Head of caudate nucleus (tissue), 42 donors: ENCODE measurements at places on chromosomes 4 and X.

GRCh38 chr4:65521666-65522065 is 148.6 kb downstream of the EPHA5 start:
- DNase-seq: peak; percentile 30

- DNase-seq: no peak
Measured at GRCh38 chr4:41160012-41160789, 54.1 kb downstream of the APBB2 start.

GRCh38 chr4:7333801-7334421 is 100.8 kb downstream of the PSAPL1 start:
- DNase-seq: no peak

DNA sequence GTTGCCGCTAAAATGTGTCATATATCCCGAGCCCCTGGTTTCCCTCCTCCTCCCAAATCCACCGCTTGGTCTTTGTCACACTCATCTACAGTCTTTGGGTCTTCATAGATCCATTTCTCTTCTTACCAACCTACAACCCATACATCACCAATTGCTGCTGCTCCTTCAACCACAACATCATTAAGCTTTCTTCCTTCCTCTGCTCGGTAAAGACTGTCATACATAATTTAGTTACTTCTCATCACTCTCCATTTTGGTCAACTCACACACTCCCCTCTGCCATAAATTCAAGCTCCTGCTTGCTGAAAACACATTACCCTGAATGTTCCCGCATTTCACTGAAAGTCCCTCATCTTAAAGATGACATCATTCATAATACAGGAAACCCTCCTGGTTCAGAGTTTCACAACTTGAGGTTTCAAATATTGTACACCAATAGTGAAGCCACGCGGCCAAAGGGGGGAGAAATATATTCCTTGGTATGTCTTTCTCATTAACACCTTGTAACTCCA is 1.7 kb upstream of the DCTD start:
- DNase-seq: no peak

DNA sequence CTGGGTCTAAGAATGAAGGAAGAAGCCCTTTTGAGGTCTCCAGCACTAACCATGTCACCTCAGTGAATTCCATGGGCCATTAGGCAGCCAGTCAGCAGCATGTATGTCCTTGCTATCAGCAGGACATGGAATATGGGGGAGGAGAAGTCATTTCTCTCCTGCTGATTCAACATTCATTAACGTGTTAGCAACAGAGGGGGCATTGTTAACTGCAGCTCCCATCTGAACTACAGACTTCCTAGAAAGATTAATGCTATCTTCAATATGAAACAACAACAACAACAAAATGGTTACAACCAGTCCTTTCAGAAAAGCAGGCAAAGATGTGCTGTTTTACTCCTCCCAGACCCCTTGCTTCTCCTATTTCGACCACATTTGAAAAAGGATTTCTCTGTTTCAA is 120.4 kb upstream of the SLC34A2 start:
- DNase-seq: no peak

GRCh38 chr4:8311101-8312068 is 41.8 kb downstream of the HTRA3 start:
- DNase-seq: peak; percentile 10

DNA sequence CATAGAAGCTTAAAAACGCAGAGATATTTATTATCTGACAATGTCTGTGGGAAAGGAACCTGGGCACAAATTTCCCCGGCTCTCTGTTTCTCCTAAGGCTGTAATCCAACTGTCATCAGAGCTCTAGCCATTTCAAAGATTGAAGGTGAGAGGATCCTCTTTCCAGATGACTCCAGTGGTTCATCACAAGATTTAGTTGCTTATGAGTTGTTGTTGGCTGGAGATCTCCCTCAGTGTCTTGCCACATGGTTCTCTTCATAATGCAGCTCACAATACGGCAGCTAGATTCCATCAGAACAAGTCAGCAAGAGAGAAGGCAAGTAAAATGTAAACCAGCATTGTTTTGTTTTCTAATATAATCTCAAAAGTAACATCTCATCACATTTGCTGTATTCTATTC is 369.4 kb downstream of the GASK1B start:
- DNase-seq: no peak

GRCh38 chr4:183589461-183590099 is 69.4 kb downstream of the RWDD4 start:
- no peak for DNase-seq

GRCh38 chr4:31474221-31474620 is 754.1 kb downstream of the PCDH7 start:
- DNase-seq: no peak

DNA sequence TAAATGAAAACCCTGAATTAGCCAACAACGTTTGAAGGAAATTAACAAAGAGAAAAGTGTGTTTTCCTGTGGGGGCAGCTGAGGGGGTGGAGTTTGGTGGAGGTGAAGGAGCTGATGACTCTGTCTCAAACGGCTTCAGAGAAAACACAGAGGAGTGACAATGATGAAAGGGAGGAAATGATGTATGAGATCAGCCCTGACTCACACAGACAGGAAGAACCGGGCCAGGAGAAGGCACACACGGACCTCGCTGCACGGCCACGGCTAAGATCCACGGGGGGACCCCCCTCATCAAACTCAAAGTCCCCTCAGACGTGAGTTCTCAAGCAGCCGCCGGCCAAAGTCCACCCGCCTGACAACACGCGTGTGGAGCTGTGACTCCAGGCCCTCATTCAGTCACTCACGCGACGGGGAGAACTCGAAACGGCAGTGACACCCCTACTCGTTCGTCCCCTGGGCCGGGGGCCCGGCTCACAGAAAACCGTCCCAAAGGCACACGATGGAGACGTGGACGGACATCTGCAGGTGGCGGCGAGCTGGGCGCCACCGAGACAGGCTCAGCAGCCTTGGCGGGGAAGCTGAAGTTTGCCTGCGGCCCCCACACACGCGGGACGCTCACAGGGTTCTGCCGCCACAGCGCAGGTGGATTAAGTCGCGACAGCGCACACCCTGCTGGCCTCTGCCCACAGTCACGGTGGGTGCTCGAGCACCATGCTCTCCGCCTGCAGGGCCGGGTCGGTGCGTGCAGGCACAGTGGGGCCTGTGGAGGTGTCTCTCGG is 28.8 kb downstream of the PPP2R3B start:
- no peak for DNase-seq

GRCh38 chr4:107896158-107896645 is 35.1 kb upstream of the CYP2U1 start:
- no peak for DNase-seq

GRCh38 chrX:65926095-65927019 is 113.5 kb downstream of the VSIG4 start:
- DNase-seq: no peak

DNA sequence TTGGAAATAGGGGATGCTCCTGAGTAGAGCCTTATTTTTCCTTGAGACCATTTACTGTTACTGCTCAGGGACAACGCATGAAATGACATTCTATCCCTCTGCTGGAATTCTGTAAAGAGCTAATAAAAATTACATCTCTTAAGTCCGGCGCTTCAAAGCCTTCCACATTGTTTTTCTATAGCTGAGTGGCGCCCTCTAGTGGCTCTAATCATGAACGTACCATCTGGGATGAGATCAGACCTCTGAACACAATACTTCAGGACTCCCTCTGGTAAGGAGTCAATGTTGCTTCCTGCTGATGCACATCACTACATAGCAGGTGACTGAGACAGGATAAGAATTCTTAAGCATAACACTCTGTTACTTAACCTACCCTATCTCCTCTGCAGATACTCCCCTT is 6.0 kb downstream of the HMGN5 start:
- no peak for DNase-seq

DNA sequence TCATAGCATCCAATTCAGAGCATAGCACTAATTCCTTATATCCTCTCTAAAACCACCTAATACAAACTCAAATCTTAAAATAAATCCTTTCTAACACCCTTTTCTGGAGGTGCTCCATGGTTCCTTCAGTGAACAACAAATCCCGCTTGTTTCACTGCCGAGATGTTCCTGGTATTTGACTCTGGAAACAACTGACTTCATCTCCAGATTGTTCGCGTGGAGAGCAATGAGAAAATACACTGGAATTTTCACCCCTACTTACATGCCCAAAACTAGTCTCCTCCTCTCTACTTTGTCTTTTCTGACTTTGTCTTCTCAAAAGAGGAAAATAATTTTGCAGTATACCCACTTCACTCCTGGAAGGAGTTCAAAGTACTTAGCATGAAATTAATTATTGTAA is 129.0 kb downstream of the PLS3 start:
- DNase-seq: no peak

DNA sequence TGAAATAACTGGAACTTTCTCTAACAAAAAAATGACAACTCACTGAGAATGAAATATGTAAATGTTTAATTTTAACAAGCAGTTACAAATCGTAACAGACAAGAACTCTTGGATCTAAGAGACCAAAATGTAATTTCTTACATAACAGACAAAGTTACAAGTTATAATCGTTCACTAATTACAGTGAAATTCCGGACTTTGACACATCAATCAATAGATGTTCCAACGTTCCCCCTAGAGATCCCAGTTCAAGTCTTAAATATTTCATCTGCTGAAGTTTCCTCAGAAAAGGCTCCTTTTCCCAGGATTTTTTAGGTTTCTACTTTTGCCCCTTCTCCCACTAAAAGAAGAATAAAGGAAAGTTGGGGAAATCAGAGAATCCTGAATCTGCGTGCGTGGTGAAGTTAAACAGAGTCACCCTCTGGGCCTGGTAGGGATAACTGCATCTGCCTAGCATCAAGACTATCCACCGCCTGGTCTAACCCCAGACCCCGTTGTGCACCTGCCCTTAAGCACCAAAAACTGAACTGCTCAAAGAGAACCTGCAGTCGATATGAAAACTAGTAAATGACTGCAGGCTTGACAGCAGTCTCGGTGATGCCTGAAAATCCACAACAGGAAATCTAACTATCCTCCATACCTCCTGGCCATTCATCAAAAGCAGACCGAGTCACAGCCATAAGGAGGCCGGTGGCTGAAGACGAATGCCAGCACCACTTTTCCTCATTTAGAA is 2.3 kb downstream of the IRF2 start:
- DNase-seq: no peak

GRCh38 chrX:68183612-68184214 is 249.6 kb downstream of the OPHN1 start:
- DNase-seq: no peak

DNA sequence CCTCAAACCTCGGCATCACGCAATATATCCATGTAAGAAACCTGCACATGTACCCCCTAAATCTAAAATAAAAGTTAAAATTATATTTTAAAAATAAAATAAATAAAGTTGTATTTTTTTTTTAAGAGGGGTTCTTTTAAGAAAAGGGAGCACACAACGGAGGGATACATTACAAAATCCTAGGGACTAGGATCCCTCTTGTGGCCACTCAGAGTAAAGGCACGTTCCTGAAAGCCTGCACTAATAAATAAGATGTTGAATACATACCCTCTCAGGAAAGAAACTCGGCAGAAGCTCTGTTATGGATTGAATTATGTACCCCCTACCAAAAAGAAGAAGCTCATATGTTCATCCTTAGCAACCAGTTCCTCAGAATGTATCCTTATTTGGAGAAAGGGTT is 50.9 kb upstream of the PRDX4 start:
- DNase-seq: peak; percentile 2

DNA sequence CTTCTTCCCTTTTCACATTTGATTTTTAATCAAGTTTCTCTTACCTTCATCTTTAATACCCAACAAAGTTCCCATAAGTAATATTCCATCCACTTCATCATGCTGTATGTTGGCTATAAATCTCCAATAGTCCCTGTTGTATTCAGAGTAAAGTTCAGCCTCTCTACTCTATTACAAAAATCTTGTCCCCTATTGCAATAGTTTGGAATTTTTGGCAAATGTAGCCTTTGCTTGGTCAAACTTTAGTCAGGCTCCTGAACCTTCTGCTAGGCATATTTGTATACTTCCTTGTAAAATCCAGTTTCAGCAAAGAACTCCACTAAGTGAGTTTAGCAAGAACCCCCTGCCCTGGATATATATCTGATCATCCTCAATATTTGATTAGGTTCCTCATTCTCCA is 54.0 kb upstream of the PACRGL start:
- DNase-seq: no peak
